ENCODE measurements at places on chromosomes 7 and 10. TPM values are rescaled to one million over a fixed set of nuclear protein-coding genes. Genes with fewer than 3 reads are reported as not detected.

DNA sequence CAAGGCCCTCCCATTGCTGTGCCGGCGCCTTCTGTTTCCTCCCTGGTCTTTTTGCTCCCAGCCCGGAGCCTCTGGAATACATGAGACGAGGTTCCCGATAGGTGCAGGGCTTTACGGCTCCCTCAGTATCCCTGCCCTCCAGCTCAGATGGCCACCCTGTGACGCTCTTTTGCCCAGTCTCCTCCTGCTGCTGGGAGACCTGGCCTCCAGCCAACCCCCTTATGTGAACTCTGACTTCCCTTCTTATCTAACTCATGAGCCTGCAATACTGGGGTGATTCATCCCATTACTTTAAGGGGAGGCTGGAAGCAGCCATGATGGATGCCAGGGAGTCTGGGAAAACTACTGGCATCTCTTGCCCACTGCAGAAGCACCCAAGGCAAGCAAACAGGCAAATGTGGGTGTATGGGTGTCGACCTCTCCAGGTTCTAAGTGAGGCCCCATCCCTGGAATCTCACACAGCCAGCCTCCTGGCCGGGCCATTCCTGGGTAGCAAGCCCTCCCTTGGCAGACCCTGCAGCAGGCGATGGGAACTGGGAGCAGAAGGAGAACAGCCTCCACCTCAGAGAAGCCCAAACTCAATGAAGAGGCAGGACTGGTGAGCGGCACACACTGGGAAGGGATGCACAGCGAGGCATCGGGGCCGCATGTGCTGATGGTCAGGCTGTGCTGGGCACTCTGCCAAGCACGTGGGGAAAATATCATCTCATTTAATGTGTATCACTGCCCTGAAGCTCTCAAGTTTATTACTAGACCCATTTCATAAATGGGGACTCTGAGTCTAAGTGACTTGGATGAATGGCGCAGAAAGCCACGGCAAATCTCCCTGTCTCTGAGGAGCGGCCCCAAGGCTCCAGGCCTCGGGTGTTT is 97.5 kb downstream of the FAM53B start:
- peak; percentile 64 for DNase-seq

PIK3CG gene
- total RNA-seq, result not detected

- no peak for DNase-seq
Observed at GRCh38 chr7:75631711-75632110, 107.0 kb downstream of the HIP1 start.

DNA sequence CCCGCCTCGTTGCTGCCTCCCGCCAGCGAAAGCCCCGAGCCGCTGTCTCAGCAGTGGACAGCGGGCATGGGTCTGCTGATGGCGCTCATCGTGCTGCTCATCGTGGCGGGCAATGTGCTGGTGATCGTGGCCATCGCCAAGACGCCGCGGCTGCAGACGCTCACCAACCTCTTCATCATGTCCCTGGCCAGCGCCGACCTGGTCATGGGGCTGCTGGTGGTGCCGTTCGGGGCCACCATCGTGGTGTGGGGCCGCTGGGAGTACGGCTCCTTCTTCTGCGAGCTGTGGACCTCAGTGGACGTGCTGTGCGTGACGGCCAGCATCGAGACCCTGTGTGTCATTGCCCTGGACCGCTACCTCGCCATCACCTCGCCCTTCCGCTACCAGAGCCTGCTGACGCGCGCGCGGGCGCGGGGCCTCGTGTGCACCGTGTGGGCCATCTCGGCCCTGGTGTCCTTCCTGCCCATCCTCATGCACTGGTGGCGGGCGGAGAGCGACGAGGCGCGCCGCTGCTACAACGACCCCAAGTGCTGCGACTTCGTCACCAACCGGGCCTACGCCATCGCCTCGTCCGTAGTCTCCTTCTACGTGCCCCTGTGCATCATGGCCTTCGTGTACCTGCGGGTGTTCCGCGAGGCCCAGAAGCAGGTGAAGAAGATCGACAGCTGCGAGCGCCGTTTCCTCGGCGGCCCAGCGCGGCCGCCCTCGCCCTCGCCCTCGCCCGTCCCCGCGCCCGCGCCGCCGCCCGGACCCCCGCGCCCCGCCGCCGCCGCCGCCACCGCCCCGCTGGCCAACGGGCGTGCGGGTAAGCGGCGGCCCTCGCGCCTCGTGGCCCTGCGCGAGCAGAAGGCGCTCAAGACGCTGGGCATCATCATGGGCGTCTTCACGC is 825 bp downstream of the ADRB1 start:
- no peak for DNase-seq

TMEM168 gene
- total RNA-seq, result 18.0 TPM

- DNase-seq, result peak; percentile 31
Observed at GRCh38 chr10:26960308-26960707, 99.5 kb upstream of the ABI1 start.

DNA sequence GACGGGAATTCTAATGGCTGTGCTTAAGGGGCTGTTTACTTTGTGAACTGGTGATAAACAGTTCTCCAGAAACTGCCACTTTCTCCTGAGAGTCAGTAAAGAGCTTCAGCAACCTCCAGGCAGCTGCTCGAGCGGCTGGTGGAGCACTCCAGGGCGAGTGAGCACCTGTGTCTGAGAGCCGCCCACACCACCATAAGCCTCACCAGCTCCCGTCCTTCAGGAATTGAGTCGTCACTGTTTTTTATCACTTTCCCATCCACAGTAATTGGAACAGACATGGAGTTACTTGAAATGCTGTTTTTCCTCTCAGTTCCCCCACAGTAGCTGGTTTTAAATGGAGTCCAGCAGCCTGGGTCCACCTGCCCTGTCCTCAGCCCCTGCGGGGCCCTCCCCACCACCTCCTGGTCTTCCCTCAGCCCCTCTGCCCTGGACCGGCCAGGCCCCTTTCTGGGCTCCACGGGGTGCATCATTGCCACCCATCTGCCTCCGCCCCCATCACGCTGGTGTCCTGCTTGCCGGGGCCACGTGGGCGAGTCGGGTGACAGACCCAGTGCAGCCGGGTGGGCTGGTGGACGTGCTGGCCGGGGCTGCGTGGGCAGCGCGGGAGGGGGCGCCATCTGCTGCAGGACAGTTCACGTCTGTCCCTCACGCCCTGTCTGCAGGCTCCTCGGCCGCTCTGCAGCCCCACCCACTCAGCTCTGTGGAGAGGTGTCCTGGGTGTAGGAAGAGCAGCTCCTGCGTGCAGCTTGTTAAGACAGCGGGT is 56.0 kb downstream of the NKX6-2 start:
- DNase-seq, result no peak

Data from myocyte (in vitro differentiated cells).